ENCODE measurements at places on chromosomes 6 and 20.
A peak's percentile ranks its signal among the peaks of the same experiment; 100 is the strongest.

- peak; percentile 86 for DNase-seq
These were observed at the start of the genes MRPL14 and TMEM63B for GRCh38 chr6:44127186-44128019. TSS of gene MRPL14 (minus strand) at chr6:44127452. CDS start at chr6:44116611, 10,841 bp downstream. TSS of gene TMEM63B (plus strand) at chr6:44127554. CDS start at chr6:44134585, 7,031 bp downstream.

- DNase-seq, result no peak
These were observed 429.0 kb downstream of the UTRN start for GRCh38 chr6:144714021-144714712.

DNA sequence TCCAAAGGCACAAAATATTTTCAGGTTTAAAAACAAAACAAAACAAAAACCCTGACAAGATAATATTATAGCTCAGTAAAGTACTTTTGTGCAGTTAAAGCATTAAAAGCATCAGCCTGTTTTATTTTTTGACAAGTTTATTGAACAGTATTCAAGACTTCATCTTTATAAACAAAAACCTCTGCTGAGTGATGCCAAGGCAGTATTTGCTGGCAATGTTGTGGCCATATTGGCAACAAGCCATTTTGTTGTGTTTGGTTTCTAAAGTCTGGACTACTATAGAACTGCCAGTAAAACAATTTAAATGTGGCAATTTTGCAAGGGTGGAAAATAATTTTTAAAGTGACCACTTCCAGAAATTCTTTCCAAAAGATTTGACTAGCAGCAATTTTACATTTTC is 15.9 kb downstream of the CPNE1 start:
- no peak for DNase-seq

GRCh38 chr6:41037107-41037900 is 1.7 kb downstream of the UNC5CL start:
- no peak for DNase-seq

DNA sequence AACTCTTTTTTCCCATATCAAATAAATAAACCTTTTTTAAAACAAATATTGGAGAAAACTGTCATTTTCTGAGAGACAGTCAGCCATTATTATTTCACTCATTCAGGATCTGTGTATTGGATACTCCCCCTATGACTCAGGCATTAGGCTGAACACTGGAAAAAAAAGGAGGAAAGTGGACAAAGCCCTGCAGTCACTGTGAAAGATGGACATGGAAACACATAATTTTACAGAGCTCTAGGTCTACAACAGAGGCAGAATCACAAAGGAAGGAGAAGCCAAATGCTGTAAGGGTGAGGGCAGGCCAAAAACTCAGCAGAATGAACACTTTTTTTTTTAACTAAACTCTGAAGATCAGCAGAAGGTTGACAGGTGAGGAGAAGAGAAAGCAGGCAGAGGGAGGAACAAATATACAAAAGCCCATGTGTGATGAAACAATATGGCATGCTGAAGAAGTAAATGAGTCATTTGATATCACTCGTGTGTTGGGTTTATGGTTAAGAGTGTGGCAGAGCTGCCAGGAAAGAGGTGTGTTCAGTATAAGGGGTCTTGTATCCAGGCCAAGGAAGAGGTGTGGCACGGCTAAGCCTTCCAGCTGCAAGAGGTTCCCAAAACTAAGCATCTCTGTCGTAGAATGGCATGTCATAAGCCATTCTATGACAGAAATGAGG is 39.1 kb downstream of the EPB41L2 start:
- DNase-seq, result no peak

DNA sequence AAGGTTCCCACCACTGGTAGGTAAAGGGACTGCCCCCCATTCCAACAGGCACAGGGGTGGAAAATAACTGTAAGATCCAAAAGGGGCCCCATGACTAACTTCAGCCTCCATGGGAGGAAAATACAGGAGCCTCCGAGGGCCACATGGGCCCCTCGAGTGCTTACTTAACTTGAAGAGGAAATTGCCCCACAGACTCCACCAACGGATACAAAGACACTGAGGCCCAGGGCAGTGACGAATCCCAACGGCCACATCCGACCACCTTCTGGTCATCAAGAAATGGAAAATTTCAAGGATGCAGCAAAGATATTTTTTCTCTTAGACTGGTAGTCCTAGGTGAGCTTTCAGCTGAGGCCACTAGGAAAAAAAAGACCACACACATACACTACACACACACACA is 116.0 kb upstream of the MRPS10 start:
- DNase-seq, result no peak

GRCh38 chr20:41171736-41172295 is 34.5 kb downstream of the PLCG1 start:
- no peak for DNase-seq

DNA sequence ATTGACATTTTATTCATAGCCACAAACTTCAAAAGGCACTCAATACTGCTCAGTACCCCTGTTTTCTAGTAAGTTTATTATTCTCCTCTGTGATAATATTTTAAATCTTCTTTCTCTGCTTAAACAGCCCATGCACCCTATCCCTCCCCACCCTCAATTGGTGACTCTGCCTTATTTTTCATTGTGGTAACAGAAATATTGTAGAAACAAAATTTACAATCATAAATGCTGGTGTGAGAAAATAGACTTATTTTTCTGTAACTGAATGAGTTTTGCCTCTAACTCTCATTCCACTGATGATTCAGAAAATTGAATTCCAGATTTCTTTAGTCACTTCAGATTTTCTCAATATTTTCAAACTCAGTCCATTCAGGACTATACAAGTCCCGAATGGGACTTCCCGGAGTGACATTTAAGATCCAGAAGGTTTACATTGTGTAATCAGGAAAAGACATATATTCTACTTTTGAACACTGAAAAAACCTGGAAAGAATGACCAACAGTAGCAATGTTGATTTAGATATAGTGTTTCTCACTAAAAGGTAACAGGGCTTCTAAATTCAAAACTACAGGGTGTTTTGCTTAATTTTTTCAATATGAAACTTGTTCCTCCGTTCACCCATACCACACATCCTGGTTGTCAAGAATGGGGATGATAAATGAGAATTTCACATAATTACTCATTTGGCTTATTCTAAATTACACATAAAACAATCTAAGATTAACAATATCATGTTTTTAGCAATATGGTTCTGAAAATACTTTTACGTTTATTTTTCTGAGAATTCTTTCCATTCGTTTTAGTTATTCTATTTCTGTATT is 34.8 kb upstream of the UST start:
- no peak for DNase-seq

DNA sequence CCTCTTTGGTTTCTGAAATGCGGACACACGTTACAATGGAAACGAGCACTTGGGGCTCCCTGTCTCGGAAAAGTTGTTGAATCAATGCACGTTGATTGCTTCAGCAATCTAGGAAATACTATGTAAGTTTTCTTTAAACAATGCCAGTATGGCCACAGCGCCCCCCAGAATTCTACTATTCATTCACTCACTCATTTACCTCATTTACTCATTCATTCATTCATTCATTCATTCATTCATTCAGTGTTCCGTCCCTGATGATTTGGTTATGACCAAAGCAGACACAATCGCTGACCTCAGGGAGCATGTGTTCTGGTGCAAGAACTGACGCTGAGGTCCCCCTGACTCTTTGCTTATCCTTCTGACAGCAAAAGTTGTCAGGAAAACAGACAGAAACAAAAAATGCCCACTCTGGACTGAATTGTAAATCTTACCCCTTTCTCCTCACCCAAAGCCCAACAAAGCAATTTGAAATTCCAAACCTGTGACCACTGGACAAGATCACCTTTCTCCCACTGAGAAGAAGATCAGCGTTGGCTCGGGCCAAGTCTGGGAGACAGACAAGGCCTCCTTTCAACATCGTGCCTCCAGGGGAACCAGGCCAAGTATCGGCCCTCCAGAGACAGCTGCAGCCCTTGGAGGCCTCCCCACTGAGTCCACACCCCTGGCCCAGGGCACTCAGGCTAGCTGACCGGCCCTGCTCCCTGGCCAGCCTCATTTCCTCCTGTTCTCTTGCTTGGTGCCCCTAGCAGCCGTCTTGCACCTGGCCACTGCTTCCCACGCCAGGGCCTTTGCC is 15.0 kb upstream of the PMEPA1 start:
- DNase-seq, result no peak

DNA sequence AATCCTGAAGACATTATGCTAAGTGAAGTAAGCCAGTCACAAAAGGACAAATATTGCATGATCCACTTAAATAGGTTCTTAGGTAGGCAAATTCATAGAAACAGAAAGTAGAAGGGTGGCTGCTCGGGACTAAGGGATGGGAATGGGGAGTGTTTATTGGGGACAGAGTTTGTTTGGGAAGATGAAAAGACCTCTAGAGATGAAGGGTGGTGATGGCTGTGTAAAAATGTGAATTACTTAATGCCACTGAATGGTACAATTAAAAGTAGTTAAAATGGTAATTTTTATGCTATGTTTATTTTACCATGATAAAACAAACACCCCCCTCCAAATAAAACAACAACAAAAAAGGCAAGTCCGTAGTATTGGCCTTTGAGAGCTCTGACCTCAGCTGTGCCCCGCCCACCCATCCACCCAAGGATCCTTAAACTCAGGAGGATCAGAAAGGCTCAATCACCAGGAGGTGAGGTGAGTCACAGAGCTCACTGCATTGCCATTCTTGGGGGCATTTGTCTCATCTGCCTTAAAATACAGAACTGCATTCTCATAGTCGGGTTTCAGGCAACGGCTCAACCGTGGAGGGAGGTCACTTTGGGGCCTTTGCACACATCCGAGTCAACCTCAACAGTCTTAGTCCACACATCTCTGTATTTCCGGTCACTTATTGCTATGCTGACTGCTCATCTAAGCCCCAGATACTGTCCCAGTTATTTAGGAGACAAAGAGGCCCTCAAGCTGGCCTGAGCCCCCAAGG is 96.7 kb downstream of the SLC22A23 start:
- no peak for DNase-seq

DNA sequence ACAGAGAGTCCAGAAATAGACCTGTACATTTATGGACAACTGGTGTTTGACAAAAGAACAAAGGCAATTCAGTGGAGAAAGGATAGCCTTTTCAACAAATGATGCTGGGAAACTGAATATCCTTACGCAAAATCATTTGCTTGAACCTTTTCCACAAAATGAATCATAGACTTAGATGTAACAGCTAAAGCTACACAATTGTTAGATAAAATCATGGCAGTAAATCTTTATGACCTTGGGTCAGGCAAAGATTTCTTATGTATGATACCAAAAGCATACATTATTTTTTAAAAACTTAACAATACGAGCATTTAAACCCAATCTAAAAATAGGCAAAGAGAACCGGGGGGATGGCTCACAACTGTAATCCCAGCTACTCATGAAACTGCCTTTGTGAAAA is 73.5 kb upstream of the DST start:
- no peak for DNase-seq

- no peak for DNase-seq
These were observed 25.1 kb downstream of the RRAGD start for GRCh38 chr6:89386917-89387491.

- no peak for DNase-seq
These were observed 1358.6 kb upstream of the GJE1 start for GRCh38 chr6:140774080-140774505.

GRCh38 chr6:28597217-28597835 is 71.6 kb downstream of the GPX5 start:
- DNase-seq, result no peak

- no peak for DNase-seq
These were observed 42.4 kb upstream of the GNRH2 start for GRCh38 chr20:3000852-3001523.

- DNase-seq, result no peak
These were observed 1.3 kb upstream of the HLA-A start for GRCh38 chr6:29941016-29941415.
